T1000 (cell line): ENCODE measurements at places on chromosomes 13 and 19.

GRCh38 chr13:41468631-41469030, 11.3 kb downstream of the RGCC start:
- no peak for DNase-seq

DNA sequence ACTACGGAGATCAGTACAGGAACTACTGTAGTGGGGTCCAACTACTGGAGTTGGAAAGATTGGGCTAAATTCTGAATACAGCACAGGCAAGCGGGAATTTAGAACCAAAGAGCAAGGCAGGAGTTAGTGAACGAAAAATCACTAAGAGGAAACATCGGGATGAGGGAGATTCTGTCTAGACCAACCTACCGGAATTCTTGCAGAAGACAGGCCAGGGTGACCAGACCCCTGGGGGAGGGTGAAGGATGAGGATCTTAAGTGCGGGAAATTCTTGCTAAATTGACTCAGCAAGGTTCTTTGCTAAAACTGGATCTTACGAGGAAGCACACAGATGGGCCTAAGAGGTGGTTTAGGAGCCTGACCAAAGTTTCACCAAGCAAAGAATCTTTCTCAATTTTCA, 13.2 kb upstream of the PSPC1 start:
- no peak for DNase-seq

GRCh38 chr19:54517483-54517882, 14.9 kb downstream of the LAIR2 start:
- DNase-seq: no peak

- no peak for DNase-seq
Measured at GRCh38 chr19:15290166-15290565, 42.2 kb downstream of the BRD4 start.
